Common myeloid progenitor, CD34-positive (primary cell): ENCODE measurements at places on chromosomes 4 and X.

DNA sequence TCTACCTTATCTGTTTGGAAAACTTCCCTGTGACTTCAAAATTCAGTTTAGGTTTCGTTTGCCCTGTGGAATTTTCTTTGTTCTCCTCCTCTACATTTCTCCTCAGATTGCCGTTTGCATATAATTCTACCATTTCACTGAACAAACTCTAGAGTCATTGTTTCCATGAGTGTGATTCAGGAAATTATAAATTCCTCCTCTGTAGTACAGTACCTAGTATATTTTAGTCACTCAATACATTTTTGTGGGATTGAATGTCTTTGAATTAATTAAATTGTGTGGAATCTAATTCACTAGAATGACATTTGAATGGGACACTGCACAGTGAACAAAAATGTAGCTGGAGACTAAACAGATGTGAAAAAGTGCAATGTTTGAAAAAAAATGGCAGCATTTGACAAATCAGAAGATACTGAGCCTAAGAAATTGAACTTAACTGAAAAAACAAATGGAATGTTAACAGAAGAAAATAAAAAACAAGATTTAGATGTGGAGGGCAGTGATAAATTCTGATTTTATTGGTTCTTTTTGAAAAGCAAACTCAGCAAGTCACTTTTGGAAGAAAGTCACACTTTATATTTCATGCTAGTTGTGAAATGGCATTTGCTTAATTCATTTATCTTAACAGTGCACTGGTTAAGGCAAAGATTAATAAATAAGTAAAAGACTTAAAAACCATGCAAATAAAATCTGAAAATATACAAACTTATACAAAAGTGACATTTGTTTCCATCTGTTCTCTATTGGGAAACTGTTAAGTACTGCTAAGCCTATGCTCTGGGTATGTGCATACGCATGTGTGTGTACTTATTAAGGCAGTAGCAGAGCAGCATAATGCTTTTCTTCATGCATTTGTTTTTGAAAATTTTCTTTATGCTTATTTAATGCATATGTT is 512.3 kb downstream of the FAT4 start:
- no peak for DNase-seq

- DNase-seq: no peak
Observed at GRCh38 chr4:145281951-145282350, 101.6 kb upstream of the OTUD4 start.

DNA sequence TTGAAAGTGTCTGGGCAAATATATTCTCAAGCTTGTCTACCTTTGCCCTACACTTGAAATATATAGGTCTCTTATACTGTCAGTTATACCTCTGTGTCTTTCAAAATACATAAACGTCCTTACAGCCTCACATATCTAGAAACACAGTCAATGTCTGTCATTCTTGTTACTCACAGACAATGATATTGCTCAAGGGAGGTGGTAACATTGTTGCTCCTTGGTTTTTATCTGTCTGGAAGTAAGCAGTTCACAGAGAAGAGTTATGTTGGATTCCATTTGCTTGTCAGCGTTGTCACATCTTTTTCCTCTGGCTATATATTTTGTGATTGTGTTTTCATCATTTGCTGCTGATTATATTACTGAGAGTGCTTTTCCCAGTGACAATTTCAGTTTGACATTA is 1528.9 kb downstream of the PCDH7 start:
- DNase-seq: no peak

GRCh38 chr4:186069729-186070128 is 773 bp downstream of the TLR3 start:
- DNase-seq: no peak

DNA sequence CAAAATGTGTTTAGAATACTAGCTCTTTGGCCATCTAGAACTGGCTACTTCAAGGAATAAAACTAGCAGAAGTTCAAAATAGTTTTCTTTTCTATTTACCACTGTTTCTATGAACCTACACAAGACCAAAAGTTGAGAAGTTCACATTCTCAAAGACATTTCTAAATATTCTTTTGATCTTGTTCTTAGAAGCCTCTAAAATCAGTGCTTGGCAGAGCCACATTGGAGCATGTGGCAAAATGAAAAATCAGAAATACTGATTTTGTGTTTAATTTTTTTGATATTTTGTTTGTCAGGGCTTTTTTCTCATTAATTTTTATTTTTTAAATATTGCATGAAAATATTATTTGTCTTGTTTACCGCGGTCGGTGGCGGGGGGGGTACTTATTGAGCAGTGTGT is 853.8 kb upstream of the INTU start:
- DNase-seq: no peak

DNA sequence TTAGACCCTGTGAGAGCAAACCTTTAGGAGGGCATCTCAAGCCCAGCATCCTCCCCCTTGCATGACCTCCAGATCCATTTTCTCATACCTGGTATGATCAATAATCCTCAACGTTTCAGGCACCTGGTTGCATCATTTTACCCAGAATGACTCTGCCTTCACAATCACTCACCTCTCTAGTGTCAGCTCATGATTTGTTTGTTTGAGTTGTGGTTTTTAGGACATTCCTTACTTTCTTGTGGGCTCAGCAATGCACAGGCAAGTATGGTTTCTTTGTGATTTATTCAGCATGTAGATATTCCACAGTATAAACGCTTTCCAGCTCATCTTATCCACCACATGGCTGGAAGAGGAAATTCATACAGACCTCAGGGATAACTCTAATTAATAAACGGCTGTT is 93.6 kb upstream of the CPEB2 start:
- DNase-seq: no peak

DNA sequence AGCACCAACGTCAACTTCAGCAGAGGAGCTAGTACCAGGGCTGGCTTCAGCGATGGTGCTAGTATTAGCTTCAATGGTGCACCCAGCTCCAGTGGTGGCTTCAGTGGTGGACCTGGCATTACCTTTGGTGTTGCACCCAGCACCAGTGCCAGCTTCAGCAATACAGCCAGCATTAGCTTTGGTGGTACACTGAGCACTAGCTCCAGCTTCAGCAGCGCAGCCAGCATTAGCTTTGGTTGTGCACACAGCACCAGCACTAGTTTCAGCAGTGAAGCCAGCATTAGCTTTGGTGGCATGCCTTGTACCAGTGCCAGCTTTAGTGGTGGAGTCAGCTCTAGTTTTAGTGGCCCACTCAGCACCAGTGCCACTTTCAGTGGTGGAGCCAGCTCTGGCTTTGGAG is 8.3 kb downstream of the TRO start:
- no peak for DNase-seq

DNA sequence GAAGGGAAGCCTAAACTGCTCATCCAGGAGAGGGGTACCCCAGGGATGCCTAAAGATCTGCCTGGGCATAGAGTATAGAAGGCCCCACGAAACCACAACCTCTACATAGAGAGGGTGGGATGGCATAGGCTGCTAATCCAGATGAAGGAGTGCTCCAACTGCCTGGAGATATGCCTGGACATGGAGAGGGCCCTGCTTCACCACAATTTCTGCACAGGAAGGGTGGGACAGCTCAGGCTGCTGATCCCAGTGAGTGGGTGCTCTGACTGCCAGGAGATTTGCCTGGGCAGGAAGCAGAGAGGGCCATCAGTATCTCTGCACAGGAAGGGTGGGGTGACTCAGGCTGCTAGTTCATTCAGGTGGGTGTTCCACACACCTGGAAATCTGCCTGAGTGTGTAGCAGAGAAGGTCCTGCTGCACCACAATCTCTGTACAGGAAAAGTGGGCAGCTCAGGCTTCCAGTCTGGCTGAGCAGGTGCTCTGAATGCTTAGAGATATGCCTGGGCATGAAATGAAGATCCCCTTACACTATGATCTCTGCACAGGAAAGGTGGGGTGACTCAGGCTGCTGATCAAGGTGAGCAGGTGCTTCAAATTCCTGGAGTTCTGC is 61.1 kb downstream of the ZNF518B start:
- no peak for DNase-seq

DNA sequence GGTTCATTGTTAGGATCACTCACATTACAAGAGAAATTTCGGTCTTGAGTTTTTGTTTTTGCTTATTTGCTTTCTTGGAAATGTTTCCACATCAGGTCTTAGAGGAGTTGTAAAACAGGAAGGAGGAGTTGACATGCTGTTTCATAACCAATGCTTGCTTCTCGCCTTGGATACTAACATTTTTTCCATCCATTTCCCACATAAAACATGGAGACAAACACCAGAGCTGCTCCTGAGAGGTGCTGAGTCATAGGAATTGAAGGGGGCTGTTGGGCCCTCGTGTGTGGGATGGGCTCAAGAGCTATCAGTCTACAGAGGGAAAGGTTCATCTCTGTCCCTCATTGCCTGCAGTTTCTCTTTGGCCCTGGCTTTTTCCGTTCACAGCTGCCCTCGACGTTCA is 29.9 kb downstream of the TBL1X start:
- DNase-seq: no peak

DNA sequence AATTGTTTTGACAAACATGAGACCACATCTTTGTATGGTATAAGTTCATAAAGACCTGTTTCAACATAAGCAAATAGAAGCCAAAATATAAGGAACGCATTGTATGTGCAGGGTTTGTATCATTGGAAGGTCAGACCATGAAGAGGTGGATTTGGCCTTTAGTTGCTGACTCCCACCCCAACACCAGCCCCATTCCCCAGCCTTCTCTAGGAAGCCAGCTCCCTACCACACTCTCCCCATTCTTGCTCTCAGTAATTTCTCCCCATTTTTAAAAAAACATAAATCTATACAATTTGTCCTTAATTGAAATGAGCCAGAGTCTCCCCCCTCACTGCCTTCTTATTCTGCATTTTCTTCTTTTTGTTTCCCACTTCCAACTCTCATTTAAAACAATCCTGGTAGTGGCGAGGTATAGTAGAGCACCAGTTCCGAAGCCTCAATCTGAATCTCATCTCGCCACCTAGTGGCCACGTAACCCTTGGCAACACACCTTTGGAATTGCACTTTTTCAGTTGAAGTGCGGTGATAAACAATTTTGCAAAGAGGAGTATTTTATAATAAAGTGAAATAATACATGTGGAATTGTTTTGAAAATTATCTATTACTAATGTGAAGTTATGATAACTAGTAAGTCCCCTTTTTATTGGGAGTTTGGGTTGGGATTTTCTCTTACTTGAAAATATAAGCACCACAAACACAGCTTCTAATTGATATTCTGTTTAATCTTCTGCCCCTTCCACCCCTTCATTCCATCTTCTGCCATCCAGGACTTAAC is 126.6 kb downstream of the ASB9 start:
- peak; percentile 52 for DNase-seq

GRCh38 chr4:17667653-17668201 is 53.3 kb downstream of the MED28 start:
- no peak for DNase-seq

DNA sequence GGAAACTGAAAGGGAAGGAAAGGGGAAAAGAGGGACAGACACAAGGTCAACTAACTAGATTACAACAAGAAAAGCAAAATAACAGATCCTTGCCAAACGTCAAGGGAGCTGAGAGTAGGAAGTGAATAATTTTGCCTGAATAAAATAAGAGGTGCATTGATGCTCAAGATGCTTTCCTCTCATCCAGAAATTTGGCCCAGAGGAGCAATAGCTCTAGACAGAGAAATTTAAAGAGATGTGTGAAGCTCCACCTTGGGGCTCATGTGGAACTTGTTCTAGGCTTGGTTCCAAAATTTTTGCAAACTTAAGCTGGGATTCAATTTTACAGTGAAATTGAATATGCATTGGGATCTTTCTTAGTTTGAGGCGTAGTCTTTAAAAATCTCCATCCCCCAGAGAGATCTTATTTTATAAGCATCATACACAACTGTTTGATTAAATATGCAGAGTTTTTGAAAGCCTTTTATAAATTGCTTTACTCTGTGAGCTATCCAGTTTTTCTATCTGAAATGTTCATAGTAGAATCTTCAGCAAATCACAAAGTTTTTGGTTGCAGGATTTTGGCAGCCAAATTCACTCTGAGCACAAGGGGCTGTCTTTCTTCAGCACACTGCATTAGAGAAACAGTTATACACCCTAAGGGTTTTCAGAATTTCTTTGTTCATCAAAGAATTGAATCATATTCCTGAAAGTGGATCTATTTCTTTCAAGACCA is 1159.5 kb downstream of the ADGRL3 start:
- DNase-seq: no peak

DNA sequence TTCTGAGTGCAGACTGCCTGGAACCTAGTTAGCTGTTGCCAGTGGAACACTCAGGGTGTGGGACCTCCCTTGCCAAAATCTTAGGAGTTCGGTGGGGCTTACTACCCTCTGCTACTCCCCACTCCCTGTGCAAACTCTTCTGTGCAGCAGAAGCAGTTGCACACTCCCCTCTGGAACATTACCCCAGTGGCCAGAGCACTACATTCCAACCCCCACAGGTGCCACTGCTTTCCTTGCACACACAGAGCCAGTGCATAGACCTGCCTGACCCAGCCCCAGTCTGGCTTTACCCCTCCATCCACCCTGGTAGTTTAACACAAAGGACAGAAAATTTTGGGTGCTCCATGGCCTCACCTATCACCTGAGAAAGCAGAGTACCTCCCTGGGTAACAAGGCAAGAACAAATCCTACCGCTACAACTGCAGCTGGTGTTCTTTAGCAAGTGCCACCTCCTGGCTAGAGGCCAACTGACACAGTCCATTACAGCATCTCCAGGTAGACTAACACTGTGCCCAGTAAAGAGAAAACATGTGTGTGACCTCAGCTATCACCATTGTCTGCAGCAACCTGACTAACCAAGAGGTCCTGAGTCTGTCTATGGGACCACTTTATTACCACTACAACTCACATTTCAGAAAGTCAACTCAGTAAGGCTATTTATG is 11.5 kb upstream of the RASSF6 start:
- no peak for DNase-seq
